ENCODE measurements at places on chromosomes 11 and 22.

- no peak for DNase-seq
These were observed 163.0 kb upstream of the SYT13 start for GRCh38 chr11:45449036-45449601.

- DNase-seq, result no peak
These were observed 51.7 kb downstream of the NAT10 start for GRCh38 chr11:34157163-34157562.

GRCh38 chr11:123143921-123144320, 51.1 kb downstream of the CLMP start:
- DNase-seq, result no peak

DNA sequence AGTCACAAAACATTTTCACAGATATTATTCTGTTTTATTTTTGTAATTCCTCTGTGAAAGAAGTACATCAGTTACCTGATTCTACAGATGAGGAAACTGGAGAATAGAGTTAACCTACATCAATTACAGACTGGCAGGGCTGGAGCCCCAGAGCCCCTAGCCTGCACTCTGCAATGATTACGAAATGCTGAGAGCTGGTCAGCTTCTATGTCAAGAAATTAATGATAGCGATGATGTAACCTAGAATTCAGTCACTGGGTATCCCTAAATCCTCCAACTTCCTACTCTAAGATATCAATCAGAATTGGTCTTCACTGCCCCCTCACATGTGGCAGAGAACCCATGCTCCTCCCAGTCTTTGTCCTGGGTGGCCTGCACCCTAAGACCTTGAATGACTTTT, 273.5 kb upstream of the PLET1 start:
- DNase-seq, result no peak

DNA sequence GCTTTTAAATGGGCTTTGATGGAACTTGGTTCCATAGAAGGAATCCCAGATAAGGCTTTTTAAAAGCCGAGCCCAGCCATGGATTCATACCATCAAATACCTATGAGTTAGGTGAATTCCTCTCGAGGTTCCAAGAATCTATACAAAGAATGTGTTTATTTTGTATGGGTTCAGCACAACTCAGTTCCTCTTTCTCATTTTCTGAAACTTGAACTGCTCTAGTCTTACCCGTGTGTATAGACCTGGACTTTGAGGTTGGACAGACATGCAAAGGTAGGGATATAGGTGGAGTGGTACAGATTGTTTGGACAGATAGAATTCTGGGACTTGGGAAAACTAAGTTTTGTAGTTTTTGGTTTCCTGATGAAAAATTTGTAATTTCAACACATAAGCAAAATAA, 97.9 kb downstream of the PGR start:
- DNase-seq, result no peak

DNA sequence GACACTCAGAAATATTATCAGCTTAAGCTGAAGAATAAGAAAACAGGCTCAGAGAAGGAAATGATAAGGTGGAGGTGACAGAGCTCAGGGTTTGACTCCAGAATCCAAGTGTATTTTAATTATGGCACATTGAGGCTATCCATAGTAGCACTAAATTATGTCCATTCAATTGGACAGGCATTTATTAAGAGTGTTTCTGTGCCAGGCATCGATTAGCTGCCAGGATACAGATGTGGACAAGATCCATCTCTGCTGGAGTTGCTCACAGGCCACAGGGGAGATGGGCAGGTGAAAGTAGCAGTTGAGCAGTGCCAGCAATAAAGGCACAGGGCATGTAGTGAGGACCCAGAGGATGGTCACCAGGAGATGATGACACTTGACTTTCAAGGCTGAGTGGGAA, 592.5 kb downstream of the INSC start:
- no peak for DNase-seq

GRCh38 chr22:44325718-44326490, 13.2 kb upstream of the SHISAL1 start:
- DNase-seq, result peak; percentile 17

DNA sequence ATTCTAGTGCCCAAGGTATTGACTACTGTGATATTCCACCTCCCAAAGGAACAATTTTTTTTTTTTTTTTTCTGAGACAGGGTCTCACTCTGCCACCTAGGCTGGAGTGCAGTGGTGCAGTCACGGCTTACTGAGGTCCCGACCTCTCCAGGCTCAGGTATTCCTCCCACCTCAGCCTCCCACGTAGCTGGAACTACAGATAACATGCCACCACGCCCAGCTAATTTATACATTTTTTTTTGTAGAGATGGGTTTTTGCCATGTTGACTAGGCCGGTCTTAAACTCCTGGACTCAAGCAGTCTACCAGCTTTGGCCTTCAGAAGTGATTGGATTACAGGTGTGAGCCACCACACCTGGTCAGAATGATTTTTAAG, 33.4 kb downstream of the MAML2 start:
- DNase-seq, result no peak

DNA sequence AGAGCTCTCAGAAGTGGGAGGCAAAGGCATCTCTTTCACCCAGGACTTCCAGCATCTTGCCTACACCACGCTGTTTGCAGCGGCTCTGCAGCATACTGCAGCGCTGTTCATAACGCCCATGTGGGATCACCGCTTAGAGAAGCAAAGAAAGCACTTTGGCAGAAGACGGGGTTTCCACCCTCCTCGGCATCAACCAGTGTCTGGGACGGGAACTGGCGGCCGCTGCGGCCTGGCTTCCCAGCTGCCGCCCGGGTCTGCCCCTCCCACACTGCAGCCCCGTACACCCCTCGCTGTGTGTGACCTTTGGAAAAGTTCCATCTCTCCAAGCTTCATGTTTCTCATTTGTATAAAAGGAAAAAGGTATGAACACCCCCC, 545 bp upstream of the TIRAP start:
- peak; percentile 41 for DNase-seq

DNA sequence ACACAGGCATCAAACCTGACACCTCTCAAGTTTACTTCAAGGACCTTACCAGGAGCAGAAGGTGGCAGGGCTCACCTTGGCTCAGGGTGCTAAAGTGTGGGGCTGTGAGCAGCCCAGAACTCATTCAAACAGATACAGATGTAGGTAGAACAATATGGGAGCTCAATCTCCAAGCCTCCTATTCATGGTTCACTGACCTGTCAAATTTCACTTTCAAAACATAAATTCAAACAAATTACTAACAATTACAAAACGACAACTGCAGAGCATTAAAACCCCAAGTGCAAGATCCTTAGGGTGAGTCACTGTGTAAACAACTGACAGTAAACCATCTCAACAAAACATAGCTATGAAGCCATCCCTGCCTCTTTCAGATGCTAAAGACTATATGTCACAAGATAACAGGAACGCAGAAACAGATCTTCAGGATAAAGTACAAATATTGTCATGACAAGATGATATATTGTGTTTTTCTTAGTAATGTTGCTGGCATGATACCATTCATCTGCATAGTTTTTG, 303.5 kb upstream of the ANO3 start:
- DNase-seq, result no peak

GRCh38 chr11:44889266-44889665, 61.4 kb downstream of the TP53I11 start:
- DNase-seq, result no peak

DNA sequence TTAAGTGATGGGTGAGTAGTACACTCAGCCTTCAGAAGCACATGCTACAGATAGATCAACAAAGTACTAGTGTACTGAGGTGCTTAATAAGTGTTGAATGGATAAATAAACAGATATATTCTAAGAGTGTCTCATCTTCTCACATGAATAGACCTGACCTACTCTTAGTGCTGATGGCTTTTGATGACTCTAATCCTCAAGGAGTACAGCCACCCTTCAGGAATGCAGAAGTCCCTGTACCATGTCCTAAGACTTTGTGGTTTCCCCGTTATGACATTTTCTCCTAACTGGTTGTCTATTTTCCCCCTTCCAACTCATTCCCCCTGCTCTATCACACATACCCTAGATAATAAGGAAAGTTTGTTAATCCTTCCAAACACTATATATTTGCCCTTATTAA, 61.6 kb downstream of the C11orf65 start:
- no peak for DNase-seq

DNA sequence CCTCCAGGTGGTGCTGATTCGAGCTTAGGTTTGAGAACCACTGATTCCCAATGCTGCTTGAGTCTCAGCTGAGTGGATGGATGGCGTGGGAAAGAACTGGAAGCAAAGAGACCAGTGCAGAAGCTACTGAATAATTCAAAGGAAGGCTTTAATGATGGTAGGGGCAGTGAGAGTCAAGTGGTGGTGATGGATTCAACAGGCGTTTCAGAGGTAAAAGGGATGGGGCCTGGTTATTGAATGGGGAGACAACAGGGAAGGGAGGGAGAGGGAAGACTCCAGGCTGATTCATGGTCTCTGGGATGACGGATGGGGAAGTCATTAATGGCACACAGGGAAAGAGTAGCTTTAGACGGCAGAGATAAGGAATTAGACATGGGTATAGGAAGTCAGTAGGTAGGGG, 104.3 kb upstream of the TBCEL start:
- no peak for DNase-seq

GRCh38 chr22:49400941-49401598, 426.6 kb downstream of the BRD1 start:
- no peak for DNase-seq

GRCh38 chr11:70755410-70756158, 357.3 kb downstream of the CTTN start:
- peak; percentile 78 for DNase-seq

DNA sequence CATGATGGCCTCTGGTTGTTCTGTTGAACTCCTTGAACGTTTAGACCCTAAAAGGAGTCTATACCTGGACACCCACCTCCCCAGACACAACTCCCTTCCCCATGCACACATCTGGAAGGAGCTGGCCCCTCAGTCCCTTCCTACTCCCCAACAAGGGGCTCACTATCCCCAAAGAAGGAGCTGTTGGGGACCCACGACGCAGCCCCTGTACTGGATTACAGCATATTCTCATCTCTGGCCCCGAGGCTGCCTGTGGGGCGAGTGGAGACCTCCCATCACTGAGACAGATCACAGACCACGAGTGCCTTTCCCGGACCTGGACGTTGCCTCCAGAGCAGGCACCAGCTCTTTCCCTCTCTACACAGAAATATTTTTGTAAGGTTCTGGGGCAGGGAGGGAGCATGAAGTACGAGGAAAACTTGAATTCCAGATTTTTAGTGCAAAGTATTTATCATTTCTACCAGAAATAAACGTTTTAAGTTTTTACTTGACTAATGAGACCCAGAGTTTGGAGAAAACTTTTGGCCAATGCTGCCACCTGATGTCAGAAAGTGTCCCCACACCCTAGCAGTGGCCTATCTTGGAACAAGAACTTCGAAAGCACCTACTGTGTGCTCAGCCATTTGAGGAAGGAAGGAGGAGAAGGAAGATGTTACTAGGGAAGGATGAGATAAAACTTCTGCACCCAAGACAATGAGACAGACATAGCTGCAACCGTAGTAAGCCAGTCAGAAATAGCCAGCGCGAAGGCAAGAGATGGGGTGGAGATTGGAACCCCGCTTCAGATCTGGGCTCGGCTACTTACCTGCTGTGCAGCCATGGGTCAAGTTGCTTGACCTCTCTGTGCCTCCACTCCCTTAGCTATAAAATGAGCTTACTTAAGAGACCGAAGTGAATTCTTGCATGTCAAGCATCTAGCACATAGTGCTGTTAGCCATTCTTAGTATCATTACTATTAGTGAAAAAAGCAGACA, 10.2 kb upstream of the POU2F3 start:
- DNase-seq, result no peak

DNA sequence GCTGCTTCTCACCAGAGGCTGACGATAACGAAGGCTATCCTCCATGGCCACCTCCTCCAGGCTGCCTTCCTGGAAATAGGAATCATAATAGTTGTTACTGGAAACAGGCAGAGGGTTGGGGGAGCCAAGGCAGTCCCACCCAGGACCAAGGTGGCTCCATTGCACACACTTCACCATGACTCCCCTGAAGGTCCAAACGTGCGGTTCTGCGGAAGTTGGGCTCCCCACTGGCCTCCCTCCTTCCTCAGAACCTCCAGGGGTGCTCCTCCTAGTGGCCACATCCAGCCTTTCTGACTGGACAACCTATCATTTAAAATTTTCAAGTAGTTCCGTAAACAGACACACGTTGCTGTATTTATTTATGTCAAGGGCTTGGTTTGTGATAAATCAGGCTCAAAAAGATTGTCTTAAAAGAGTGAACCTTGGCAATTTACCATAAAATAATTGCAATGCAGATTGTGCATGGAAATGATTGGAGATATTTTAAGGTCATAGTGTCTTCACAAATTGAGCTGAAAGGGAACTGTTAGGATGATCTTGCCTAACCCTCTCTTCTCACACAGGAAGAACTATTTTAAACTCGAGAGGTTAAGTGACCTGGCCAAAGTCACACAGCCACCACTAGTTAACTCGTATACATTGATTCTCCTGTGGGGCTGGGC, 1.4 kb upstream of the TCN2 start:
- DNase-seq, result peak; percentile 41

DNA sequence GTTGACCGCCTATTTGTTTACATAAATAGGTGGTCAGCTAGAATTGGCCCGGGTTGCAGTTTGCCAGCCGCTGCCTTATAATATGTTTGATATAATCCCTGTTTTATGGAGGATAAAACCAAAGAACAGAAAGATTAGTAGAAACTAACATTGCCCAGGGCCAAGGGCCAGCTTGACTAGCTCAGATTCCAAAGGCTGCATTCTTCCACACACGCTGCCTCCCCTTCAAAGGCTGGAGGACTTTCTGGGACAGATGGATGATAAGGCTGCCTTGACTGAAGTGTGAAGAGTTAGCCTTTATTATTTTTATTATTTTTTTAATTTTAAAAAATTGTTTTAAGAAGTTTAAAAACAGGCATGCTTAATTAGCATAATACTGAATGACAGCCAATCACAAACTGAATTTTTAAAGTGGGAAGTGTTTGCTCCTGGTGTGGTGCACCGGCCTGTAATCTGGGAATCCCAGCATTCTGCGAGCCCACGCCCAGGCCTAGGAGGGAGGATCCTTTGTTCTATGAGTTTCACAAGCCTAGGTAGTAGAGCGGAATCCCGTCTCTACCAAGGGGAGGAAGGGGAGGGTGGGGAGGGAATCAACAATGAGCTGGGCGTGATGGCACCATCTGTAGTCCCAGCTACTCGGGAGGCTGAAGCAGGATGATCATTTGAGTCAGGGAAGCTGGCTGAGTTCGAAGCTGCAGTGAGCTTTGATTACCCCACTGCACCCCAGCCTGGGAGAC, 114.9 kb downstream of the NAV2 start:
- DNase-seq, result no peak

DNA sequence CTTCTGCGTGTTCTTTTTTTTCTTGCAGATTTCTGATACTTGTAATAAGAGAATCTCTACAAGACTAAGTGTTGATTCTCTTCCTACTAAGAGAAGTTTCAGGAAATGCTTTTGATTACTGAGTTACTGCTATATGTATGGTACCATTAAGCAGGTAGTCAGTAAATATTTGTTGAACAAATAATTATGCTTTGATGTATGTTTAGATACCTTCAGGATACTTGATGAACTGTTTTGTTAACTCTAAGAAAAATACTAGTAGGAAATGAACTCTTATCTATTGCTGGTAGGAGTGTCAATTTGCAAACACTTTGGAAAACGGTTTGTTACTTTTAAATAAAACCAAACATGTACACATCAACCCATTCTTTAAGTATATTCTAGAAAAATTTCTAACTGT, 90.6 kb downstream of the TMEM135 start:
- DNase-seq, result no peak

All from SW480 (cell line).